ENCODE measurements at places on chromosomes 7 and 10.

- no peak for DNase-seq
These were observed 29.7 kb upstream of the SEC61G start for GRCh38 chr7:54788664-54789063.

- no peak for DNase-seq
These were observed 80.4 kb downstream of the EPC1 start for GRCh38 chr10:32266566-32266965.

DNA sequence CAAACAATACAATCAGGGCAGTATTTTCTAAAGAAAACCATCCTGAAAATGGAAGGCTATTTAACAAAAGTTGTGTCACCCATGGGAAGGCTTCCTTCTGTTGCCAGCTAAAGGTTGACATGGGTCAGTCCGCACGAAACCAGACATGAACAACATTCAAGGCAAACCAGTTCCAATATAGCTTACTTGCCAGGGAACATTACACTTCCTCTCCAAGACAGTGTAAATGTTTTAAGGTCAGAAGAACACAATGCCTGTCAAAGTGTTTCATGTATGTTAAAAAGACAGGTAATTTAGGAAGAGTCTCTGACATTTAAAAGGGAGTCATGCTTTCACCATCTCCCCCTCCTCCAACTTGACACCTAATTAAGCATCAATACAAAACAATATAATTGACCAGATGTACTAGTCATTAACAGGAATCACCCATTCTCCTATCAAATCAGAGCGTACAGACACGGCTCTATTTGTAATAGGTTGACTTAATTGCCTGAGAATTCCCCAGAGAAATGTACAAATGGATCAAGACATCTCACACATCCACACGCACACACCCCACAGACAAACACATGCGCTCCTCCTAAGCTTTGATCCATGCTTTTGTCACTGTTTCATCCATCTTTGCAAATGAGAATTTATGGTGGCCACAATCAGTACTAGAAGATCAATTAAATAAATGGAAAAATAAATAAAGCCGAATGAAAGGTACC is 69.5 kb downstream of the CACNA2D1 start:
- no peak for DNase-seq

DNA sequence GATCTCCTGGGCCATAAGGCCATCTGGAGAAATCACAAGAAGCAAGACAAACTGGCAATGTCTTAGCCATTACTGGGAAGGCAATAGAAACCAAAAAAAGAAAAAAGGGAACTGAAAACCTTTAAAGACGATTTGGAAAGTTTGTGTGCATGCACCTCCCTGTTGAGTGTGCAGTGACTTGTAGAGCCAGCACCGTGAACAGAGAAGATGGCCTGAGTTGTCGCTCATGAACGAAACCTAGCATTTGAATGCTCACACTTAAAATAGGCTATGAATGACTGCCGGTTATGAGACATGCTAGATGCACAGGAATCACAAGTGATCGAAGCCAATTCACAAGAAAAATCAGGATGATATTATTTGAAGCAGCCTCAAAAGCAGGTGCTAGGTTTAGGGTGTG is 151.3 kb upstream of the ADO start:
- no peak for DNase-seq

GRCh38 chr10:108689891-108690290 is 1233.4 kb downstream of the XPNPEP1 start:
- DNase-seq, result no peak

GRCh38 chr7:69908454-69908853 is 310.2 kb downstream of the AUTS2 start:
- DNase-seq, result no peak

GRCh38 chr10:43945094-43945730 is 296.5 kb upstream of the ZNF32 start:
- no peak for DNase-seq

DNA sequence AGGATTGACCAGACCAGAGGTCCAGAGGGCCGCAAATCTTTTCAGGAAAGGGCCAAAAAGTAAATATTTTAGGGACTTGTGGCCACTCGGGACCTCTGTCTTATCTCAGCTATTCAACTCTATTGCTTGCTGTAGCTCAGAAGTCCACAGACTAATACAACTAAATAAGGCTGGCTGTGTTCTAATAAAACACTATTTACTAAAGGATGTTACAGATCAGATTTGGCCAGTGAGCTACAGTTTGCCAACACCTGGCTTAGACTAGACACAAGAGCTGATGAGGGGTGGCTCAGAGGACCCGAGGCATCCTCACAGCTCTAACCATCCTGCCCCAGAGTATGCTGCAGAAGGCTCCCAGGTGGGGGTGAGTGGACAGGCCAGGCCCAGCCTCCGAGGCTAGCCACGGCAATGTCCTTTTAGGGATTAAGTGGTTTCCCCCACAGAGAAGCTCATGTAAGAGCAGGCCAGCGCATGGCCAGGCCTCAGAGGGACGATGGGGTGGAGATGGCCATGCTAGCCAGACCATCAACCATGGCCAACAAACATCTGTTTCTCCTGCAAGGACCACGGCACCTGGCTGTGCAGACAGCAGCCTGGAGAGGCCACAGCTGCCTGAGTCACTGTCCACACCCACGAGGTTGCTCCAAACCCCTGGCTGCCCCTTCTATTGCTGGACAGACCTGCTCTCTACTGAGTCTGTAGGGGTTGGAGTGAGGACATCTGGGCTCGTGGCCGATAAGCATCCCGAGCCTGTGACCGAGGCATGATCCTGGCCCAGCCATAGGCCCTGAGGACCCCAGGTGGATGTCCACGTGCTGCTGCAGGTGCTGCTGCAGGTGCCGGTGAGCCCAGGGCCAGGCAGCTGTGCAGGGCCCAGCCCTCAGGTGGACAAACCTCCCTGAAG is 76.5 kb downstream of the AFAP1L2 start:
- DNase-seq, result no peak

DNA sequence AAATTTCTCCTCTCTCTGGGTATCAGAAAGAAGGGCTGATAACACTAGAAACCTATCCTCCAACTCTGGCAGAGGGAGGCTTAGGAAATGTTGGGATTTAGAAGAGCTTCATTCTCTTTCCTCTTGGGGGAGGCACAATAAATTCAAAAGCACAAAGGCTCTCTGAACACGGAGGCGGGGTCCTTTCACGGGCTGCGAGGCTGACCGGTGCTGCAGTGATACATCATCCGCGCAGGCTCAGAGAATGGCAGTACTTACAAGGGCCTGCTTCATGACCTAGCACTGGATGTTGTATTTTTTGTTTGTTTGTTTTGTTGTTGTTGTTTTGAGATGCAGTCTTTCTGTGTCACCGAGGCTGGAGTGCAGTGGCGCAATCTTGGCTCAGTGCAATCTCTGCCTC is 306.2 kb downstream of the SORCS3 start:
- no peak for DNase-seq

DNA sequence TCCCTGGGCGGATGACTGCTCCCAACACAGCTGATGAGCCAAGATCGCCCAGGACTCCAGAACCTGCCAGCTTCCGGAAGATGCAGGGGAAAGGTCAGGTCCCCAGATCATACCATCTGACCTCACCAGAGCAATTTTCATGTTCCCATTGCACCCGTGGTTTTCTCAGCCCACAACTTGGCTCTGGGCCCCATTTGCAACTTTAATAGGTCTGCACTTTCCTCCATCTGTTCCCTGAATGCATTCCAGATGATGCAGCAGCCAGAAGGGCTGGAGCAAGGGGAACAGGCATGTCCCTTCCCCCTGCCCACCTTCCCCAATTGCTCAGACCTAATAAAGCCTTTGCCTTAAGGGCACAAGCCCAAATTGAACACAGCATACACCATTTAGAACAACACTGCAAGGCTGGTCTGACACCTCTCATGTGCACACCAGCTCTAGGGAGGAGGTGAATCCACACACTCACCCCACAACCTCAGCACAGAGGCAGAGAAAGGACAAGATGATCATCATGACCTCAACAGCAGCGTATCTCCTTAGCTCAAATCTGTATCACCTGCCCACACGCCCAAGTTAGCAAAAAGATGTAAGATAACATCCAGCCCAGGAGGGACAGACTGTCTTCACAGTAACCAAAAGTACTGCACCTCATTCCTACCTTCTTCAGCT is 87.5 kb downstream of the PLXNA4 start:
- DNase-seq, result no peak
